ENCODE measurements at places on chromosomes 16 and 17. TPM values are rescaled to one million over a fixed set of nuclear protein-coding genes. Genes with fewer than 3 reads are reported as not detected.

CACNG5 gene
- not detected for total RNA-seq

GRCh38 chr17:33858682-33859081 is 396.4 kb upstream of the CCL2 start:
- DNase-seq: no peak

STARD3 gene
- total RNA-seq: 82.2 TPM

- DNase-seq: no peak
Measured at GRCh38 chr16:58098207-58099096, 30.7 kb downstream of the CFAP20 start.

RBFOX1 gene
- 0.55 TPM for total RNA-seq

MT3 gene
- total RNA-seq: 1.4 TPM

ARHGDIG gene
- total RNA-seq: 2.6 TPM

- peak; percentile 69 for DNase-seq
Measured at GRCh38 chr16:66357523-66357928, 9.0 kb upstream of the CDH5 start.

DNA sequence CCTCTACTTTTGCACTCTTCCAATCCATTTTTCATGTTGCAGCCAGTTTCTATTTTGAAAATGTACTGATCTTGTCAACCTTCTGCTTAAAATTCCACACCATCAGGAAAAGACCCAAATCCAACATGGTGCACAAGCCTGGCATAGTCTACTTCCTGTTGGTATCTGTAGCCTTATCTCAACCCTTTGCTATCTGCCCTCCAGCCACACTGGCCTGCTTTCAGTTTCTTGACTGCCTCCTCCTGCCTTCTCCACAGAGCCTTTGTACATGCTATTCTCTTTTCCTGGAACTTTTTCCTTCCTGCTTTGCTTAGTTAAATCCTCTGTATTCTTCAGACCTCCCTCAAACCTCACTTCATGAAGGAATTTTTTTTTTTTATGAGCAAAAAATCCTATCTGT is 31.5 kb downstream of the NLRP1 start:
- no peak for DNase-seq

GRCh38 chr16:57611181-57611580 is 17.2 kb upstream of the ADGRG1 start:
- DNase-seq: no peak

GRCh38 chr16:2366660-2367309 is 26.3 kb upstream of the ABCA3 start:
- no peak for DNase-seq

GRCh38 chr17:59832883-59833379 is 59.8 kb downstream of the TUBD1 start:
- no peak for DNase-seq

SP2 gene
- 17.4 TPM for total RNA-seq

- DNase-seq: no peak
Measured at GRCh38 chr16:87740909-87741424, 24.8 kb downstream of the KLHDC4 start.

GRCh38 chr16:85286951-85287814 is 174.9 kb upstream of the CIBAR2 start:
- no peak for DNase-seq

ANKFN1 gene
- total RNA-seq: 1.3 TPM

- peak; percentile 56 for DNase-seq
Measured at GRCh38 chr17:75404223-75404730, 1.2 kb downstream of the GRB2 start.

DNA sequence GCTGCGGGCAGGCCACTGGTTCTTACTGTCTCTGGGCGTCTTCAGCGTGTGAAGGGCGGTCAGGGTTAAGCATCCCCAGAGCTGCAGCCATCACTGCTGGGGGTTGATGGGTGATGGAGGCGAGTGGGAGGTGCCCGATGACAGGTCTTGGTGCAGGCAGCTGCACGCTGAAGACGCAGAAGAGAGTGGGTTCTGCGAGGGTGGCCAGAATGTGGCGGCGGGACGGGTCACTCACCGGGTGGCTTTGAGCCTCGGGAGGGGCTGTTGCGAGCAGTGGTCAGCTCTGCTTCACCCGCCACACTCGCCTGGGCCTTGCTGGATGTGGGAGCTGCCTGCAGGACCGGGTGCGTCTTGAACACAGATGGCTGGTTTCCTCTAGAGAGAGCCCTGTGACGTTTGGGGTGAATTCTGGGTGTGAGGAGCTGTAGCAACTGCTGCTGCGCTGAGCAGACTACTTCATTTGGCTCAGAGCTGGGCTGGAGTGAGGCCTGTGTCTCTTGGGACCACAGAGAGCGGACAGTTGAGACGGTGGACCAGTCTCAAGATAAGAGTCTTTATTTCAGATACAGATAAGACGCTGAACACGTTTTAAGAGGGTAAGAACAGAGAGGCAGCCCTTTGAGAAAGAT is 44.6 kb upstream of the ZNF750 start:
- no peak for DNase-seq

DNA sequence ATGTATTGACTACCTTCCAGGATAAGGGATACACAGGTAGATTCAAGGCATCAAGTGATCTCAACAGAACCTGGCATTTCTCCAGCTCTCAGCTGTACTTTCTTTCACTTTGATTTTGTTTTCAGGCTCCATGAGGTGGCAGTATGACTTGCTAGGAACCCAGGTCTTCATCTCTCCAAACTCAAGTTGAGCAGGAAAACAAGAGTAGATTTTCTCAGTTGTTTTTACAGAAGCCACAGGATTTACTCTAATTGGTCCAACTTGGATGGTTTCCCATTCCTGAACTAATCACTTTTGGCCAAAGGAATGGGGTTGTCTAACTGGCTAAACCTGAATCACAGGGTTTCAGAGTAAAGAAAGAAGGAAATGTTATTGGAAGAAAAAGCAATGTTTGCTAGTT is 146.6 kb downstream of the TRIM37 start:
- peak; percentile 32 for DNase-seq

CCL8 gene
- total RNA-seq: 1.2 TPM

Data from mucosa of gallbladder (tissue), 1 donor.